ENCODE measurements at places on chromosomes 6 and 20. TPM values are rescaled to one million over a fixed set of nuclear protein-coding genes. Genes with fewer than 3 reads are reported as not detected.

- DNase-seq, result no peak
Observed at GRCh38 chr6:51299621-51300380, 481.1 kb downstream of the TFAP2B start.

- DNase-seq, result no peak
Observed at GRCh38 chr6:19857703-19858102, 20.5 kb downstream of the ID4 start.

- DNase-seq, result no peak
Observed at GRCh38 chr6:43801495-43802181, 31.6 kb downstream of the VEGFA start.

The RAMACL gene
- total RNA-seq, result 1.3 TPM

- DNase-seq, result no peak
Observed at GRCh38 chr20:21145424-21145823, 19.5 kb downstream of the KIZ start.
